NCI-H524 treated with DMSO at 0.1 percent for 48 hours (cell line): ENCODE measurements at places on chromosomes 16 and 17.
A peak's percentile ranks its signal among the peaks of the same experiment; 100 is the strongest.

GRCh38 chr16:79334127-79334526 is 266.4 kb downstream of the MAF start:
- DNase-seq: no peak

DNA sequence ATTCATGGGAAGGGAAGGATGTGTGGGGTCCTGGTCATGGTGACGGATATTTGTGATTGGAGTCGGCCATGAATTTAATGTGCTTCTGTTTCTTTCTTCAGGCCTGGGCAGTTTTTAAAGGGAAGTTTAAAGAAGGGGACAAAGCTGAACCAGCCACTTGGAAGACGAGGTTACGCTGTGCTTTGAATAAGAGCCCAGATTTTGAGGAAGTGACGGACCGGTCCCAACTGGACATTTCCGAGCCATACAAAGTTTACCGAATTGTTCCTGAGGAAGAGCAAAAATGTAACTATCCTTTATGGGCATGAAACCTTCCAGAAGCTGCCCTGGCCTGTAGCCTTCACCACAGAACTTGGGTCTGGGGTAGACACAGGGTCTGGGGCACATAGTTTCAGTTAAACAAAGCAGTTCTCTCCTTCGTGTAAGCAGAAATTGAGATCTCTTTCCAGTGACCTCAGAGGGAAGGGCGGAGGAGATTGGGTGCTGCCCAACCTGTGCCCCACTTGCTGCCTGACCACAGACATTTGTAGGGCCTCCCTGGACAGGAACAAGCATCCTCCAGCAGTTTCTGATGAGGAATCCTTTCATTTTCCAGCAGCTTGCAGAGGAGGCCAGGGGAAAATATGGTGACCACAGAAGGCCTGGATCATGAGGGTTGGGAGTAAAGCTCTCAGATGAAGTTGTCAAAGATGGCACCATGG is 10.1 kb downstream of the IRF8 start:
- DNase-seq: no peak

- no peak for DNase-seq
These were observed 119.3 kb downstream of the STX8 start for GRCh38 chr17:9456330-9456729.

DNA sequence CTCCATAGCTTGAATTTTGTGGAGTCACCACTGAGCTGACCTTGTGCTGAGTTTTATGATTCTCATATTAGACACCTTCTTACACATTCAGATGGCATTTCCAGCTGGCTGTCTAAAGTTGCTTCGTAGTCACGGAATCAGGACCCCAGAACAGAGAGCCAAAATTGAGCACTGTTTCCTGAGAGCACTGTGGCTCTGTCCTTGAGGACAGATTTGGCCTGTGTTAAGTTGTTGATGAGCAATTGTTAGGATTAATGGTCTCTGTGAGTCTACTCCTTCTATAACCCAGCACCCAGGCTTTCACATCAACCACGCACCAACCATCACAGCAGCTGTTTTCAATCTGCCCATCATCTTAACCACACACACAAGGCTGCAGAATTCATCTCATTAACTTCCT is 277.5 kb upstream of the HSBP1 start:
- DNase-seq: no peak

DNA sequence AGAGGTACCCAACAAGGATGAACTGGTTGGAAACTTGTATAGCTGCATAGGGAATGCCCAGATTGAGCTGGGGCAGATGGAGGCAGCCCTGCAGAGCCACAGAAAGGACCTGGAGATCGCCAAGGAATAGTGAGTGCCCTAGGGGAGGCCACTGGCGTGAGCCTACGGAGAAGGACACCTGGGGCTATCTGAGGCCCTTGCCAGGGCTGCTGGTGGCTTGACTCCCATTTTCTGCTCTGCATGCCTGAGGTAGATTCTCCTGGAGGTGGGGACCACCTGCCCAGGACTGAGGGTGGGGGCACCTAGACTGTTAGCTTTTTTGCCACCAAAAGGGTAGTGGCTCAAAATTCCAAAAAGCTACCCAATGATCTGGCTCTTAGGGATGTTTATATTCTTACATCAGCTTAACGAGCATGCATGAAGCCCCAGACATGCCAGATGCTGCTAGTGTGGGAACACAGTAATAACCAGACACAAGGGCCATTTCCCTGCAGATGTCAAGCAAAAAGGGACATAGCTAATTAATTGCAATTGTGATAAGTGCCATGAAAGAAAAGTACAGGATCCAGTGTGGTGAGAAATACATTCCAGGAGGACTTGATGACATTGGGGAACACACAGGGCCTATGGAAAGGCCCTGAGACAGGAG is 8.8 kb downstream of the ODAD4 start:
- DNase-seq: peak; percentile 79

DNA sequence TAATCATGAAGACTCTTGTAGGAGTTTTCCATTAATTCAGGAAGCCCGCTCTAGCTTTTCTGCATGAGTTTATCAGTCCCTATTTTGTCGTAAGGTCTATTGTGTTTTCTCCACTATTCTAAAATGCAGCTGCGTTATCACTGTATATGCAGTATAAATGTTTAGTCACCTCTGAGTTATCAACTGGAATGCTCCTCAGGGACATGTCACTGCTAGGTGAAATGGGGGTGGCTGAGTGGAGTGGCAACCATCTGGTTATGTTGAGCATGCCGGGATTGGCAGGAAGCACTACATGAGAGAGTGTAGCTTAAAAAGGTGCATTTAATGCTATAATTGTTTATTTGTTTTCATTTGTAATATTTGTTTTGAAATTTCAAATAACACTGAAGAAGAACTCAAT is 285.2 kb upstream of the ELAC2 start:
- no peak for DNase-seq

GRCh38 chr16:401468-402348 is at the start of gene DECR2:
Gene DECR2 (plus strand): TSS chr16:401885. CDS start chr16:401964, 79 bp downstream.
- DNase-seq: no peak

DNA sequence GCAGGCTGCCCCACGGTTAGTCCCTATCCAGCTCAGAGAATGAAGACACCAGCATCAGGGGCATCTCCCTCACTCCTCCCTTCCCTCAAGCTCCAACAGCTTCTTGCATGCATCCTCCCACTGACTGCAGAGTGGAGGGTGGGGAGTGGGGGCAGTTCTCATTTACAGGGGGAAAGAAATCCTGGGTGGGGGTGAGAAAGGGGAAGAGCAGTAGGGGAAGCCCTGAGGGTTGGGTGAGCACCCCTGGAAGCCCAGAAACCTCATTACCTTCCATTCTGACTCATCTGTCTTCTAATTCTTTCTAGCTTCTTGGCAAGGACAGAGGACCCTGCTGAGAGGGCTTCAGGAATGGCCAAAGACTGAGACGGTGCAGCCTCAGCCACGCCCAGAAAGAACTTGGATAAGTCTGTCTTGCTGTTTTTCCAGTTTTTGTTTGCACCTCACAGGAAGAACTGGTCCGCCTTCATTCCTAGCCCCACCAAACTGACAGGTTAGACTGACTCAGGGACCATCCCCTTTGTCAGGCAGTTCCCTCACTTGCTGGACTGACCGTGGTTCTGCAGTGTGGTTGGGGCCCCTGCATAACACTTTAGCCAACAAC is 52.5 kb upstream of the WSB1 start:
- DNase-seq: no peak

GRCh38 chr16:75590920-75591843 is 25.0 kb downstream of the GABARAPL2 start:
- DNase-seq: no peak

GRCh38 chr17:79322211-79323123 is 247.8 kb downstream of the ENGASE start:
- DNase-seq: no peak
